ENCODE measurements at places on chromosomes 16 and 17. TPM values are rescaled to one million over a fixed set of nuclear protein-coding genes. Genes with fewer than 3 reads are reported as not detected.

Gene ETV4
- 32.2 TPM for total RNA-seq

Gene ZNF287
- 5.5 TPM for total RNA-seq

Gene WIPF2
- 29.0 TPM for total RNA-seq

Gene GDE1
- 50.5 TPM for total RNA-seq

DNA sequence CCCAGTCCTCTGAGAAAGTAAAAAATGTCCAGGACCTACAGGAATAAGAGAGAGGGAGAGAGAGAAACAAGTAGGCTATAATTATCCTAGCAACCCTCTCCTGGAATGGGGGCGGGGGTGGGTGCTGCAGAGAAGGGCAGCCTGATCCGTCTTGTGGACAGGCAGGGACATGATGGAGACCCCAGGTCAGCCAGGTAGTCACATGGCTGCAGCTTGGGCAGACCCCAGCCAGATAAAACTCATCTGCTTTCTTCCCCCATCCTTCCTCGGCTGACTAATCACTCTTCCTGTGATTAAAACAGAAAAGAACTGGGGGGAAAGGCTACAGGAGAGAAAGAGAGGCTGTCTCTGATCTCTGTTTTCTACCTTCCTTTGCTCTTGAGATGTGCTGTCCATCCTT, 32.6 kb downstream of the COPZ2 start:
- no peaks in the 10 kb centered on the region for H3K36me3 ChIP-seq
- no peak overlapping the region for H3K27ac ChIP-seq
- no peak for DNase-seq
- no peak overlapping the region for H3K4me3 ChIP-seq
- peaks cover 2% of the 10 kb centered on the region for H3K27me3 ChIP-seq
- H3K4me1 ChIP-seq: peaks cover 30% of the 10 kb centered on the region

DNA sequence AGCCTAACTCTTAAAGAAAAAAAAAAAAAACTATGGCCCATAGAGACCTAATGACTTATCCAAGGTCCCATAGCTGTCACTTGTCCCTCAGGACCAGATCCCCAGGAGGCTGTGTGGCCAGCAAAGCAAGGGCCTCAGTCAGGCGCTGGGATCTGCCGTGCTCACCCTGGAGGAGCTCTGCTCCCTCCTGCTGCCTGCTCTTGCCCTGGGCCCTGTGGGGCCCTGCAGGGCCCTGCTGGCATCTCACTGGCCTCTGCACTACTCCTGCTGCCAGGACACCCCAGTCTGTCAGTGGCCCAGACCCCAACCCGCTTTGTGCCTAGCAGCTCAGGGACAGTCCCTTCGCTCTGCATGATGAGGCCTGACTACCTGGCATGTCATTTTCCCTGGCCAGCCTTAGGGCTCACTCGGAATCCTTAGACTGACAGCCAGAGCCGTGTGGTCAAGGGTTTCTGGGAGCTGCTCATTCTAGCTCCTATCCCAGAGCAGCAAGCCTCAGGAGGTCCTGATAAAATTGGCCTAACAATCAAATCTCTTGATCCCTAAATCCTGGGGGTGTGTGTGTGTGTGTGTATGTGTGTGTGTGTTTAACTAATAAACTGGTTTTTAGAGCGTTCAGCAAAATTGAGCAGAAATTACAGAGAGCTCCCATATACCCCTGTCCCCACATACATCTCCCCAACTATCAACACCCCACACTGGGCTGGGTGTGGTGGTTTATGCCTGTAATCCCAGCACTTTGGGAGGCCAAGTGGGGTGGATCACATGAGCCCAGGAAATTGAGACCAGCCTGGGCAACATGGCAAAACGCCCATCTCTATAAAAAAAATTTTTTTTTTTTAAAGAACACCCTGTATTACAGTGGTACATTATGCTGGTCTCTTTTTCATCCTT, 21.7 kb downstream of the KATNIP start:
- no peak for DNase-seq
- no peaks in the 10 kb centered on the region for H3K4me1 ChIP-seq
- no peaks in the 10 kb centered on the region for H3K36me3 ChIP-seq
- H3K27me3 ChIP-seq: no peaks in the 10 kb centered on the region

GRCh38 chr17:933312-934073, 46.1 kb downstream of the NXN start:
- peaks cover 2% of the 10 kb centered on the region for H3K36me3 ChIP-seq
- peak; percentile 94 for DNase-seq
- peak overlapping the region; percentile 81 for H3K27ac ChIP-seq
- peaks cover 11% of the 10 kb centered on the region for H3K4me1 ChIP-seq

- H3K4me3 ChIP-seq: no peak overlapping the region
- no peak overlapping the region for H3K27ac ChIP-seq
- H3K27me3 ChIP-seq: no peaks in the 10 kb centered on the region
- H3K4me1 ChIP-seq: no peaks in the 10 kb centered on the region
- DNase-seq: no peak
- no peaks in the 10 kb centered on the region for H3K36me3 ChIP-seq
Measured at GRCh38 chr17:77651988-77652387, 306.5 kb upstream of the TNRC6C start.

DNA sequence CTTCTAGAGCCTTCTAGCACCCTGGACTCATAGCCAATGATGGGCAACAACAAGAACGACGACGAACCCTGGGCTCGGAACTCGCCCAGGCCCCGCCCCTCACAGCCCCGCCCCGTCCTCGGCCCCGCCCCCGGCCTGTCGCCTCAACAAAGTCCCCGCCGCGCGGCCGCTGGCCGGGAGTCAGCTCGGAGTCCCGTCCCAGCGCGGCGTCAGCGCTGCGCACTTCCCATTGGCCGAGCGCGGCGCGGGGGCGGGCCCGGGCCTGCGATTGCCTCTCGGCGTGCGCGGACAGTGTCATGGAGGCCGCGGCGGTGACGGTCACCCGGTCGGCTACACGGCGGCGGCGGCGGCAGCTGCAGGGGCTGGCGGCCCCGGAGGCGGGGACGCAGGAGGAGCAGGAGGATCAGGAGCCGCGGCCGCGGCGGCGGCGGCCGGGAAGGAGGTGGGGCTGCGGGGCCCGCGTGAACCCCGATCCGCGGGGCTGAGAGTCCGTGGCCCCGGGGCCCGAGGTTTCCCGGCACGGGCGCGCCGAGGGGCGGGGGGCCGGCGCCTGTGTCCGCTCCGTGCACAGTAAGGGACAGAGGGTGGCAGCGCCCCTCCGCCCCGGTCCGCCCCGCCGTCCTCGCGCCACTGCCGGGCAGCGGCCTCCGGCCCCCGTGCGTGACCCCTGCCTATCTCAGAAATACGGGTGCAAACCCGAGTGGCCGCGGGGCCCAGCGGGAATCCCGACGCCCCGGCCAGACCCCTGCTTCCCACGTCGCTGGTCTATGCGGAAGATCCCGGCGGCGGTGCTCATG, at the start of gene ENGASE:
Gene ENGASE, plus strand, starts transcription at position 176 of the 797 bp plus-strand sequence. Its CDS starts 121 bp downstream, at position 297.
- H3K27ac ChIP-seq: no peak within 1 kb of the TSS
- H3K4me3 ChIP-seq: peak within 1 kb of the TSS; percentile 76
- no peaks in the 10 kb centered on the region for H3K36me3 ChIP-seq
- H3K4me1 ChIP-seq: peaks cover 8% of the 10 kb centered on the region
- H3K27me3 ChIP-seq: peaks cover 4% of the 10 kb centered on the region

DNA sequence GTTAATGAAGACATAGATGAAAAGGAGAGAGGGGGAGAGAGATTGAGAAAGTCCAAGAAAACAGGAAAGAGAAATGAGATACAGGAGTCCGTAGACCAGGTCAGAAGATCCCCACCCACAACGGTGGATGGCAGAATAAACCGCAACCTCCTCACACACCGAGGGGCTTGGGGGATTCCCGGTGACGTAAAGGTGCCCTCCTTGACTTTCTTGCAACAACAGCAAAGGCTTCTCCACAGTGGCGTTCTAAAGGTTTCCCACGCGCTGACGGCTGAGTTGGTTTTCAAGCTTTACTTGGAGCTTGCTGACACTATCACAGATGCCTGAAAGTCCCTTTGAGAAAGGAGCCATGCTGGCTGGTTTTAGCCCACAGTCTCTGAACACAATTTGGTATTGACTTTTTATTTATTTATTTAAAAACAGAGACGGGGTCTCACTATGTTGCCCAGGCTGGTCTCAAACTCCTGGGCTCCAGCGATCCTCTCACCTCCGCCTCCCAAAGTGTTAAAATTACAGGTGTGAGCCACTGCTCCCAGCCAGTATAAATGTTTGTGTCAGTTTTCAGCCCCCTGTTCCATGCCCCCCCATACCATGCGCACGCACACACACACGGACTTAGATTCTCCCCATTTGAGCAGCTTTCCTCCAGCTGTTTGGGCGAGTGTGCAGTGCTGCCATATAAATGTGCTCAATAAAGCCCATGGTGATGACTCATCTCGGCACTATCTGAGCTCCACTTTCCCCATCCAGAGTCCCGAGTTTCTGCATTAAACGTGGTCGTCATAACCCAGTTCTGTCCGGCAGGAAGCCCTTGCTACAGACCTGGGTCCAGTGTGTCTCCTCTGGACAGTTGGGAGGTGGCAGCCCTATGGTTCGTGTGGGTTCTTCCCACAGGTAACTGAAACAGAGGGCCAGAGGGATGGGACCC, 33.0 kb upstream of the SEC14L1 start:
- DNase-seq: no peak
- no peak overlapping the region for H3K4me3 ChIP-seq
- H3K27me3 ChIP-seq: no peaks in the 10 kb centered on the region
- no peaks in the 10 kb centered on the region for H3K36me3 ChIP-seq
- peak overlapping the region; percentile 99 for H3K27ac ChIP-seq

DNA sequence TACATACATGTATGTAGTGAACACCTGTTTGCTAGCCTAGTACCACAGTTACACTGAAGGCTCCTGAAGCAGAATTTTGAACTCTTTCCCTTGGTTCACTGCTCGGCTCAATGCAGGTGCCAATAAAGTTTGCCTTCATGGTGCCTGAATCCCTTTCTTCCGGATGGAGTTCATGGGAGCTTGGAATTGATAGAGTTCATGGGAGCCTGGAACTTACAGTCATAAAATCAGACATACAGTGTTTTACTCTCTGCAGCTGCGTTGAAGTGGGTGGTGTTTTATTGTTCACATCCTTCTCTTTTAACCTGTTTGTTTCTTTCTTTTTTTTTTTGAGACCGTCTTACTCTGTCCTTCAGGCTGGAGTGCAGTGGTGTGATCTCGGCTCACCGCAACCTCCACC, 29.2 kb upstream of the ABR start:
- H3K4me1 ChIP-seq: peaks cover under 1% of the 10 kb centered on the region
- H3K27me3 ChIP-seq: peaks cover 15% of the 10 kb centered on the region
- H3K4me3 ChIP-seq: no peak overlapping the region
- H3K36me3 ChIP-seq: no peaks in the 10 kb centered on the region
- no peak overlapping the region for H3K27ac ChIP-seq

GRCh38 chr17:29091606-29092289, 48.8 kb downstream of the PIPOX start:
- H3K36me3 ChIP-seq: peaks cover 25% of the 10 kb centered on the region
- no peak overlapping the region for H3K4me3 ChIP-seq
- no peak overlapping the region for H3K27ac ChIP-seq
- no peaks in the 10 kb centered on the region for H3K27me3 ChIP-seq
- DNase-seq: no peak

DNA sequence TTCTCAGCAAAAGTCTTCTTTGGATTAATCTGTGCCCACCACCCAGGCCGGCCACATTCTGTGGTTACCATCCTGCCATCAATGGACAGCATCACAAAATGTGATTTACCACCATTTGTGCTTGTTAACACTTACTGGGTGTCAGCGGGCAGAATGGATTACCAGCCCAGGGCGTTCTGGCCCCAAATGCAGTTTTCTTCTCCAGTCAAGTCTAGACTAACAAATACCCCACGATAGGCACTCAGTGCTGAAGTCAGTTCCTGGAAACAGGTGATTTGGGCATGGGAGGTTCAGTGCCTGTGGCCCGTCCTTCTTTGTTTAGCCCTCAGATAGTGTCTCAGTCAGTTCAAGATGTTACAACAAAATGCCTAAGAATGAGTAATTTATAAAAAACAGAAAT, 38.8 kb upstream of the PHOSPHO1 start:
- DNase-seq: no peak
- no peak overlapping the region for H3K4me3 ChIP-seq
- no peaks in the 10 kb centered on the region for H3K36me3 ChIP-seq

DNA sequence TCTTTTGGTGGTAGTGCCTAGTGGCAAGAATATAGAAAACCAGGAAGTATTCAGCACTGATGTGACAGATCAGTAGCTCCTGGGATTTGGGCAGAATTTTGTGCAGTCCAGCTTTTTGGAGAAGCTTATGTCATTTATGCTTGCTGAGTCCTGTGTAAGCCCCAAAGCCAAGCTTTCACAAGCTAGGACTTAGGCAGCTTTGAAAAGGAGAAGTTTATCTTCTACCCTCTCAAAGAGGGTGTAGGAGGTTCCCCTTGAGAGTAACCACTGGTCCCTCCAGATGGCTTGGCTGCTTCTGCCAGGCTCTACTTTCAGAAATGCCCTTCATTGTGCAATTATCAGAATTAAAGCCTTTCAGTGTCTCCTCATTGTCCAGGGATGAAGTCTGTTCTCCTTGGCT, 78.8 kb downstream of the CES1 start:
- no peak overlapping the region for H3K4me3 ChIP-seq
- no peaks in the 10 kb centered on the region for H3K27me3 ChIP-seq
- DNase-seq: no peak
- no peaks in the 10 kb centered on the region for H3K36me3 ChIP-seq

DNA sequence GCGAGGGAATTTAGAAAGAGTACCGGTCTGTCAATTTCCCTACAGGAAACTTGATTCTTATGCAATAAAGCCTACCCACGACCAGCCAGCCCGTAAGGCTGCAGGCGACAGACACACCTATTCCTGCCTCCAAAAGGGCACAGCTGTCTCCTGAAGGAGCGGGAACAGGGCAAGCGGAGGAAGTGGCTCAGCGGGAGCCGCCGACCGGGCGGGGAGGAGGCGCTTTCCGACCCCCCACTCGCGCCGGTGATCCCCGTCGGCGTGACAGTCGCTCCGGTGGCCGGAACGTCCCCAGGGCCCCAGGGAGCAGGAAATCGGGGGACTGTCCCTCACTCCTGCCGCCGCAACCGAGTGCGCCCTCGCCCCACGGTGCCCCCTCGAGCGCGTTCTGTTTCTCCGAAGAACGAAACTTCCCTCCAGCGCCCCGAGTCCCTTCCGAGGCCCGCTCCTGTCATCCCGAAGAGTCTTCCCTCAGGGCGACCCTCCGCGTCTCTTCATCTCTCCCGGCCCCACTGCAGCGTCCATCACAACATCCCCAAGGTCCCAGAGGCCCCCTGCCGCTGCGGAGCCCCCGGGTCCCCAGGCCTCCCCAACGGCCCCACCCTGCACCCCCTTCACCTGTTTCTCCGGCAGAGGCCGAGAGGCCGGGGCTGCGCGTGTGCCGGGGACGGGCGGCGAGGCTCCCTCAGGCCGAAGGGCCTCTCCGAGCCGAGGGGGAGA, 421 bp downstream of the STAT3 start:
- no peaks in the 10 kb centered on the region for H3K36me3 ChIP-seq
- peaks cover 21% of the 10 kb centered on the region for H3K4me1 ChIP-seq
- DNase-seq: peak; percentile 41
- H3K27ac ChIP-seq: peak overlapping the region; percentile 74
- no peaks in the 10 kb centered on the region for H3K27me3 ChIP-seq

- no peak overlapping the region for H3K27ac ChIP-seq
- H3K27me3 ChIP-seq: no peaks in the 10 kb centered on the region
- DNase-seq: no peak
- no peaks in the 10 kb centered on the region for H3K36me3 ChIP-seq
- no peaks in the 10 kb centered on the region for H3K4me1 ChIP-seq
Measured at GRCh38 chr17:80422276-80422675, 7.3 kb downstream of the ENDOV start.

All from endothelial cell of umbilical vein (primary cell).